Activated T-helper 2 cell treated with anti-CD3 and anti-CD28 coated beads, Interferon-gamma antibody, Interleukin-2, Interleukin-4, amounts not matched to agents 10 μg/mL and 5 μg/mL and 100 μg/mL, durations not matched to agents 14 hours and 24 hours and 36 hours (primary cell): ENCODE measurements at places on chromosomes 2 and 18.

DNA sequence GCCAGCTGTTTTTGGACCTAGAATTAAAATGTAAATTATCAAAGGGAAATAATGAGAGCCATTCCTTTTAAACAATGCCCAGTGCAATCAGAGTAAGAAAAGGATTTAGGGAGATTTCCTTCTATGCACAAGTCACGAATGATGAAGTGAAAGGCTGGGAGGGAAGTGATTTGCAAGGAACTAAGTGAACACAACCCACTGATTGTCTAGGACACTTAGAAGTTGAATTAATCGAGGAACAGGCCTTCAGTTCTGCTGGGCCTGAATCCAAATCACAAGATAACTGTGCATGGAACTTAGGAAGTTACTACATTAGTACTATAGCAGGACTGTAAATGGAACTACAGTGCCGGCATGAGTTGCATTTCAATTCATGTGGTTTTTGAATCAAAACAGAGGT is 17.7 kb downstream of the MAP2 start:
- H3K36me3 ChIP-seq, result no peaks in the 10 kb centered on the region
- no peak overlapping the region for H3K27ac ChIP-seq
- H3K4me3 ChIP-seq, result no peak overlapping the region
- H3K27me3 ChIP-seq, result no peaks in the 10 kb centered on the region

- peaks cover 35% of the 10 kb centered on the region for H3K27me3 ChIP-seq
- H3K27ac ChIP-seq, result no peak overlapping the region
- H3K36me3 ChIP-seq, result no peaks in the 10 kb centered on the region
- H3K4me3 ChIP-seq, result peak overlapping the region; percentile 63
- H3K4me1 ChIP-seq, result peaks cover 4% of the 10 kb centered on the region
Measured at GRCh38 chr2:190179754-190180312, 117.3 kb upstream of the MSTN start.

GRCh38 chr2:49753344-49753985 is 599.1 kb upstream of the FSHR start:
- H3K27me3 ChIP-seq, result no peaks in the 10 kb centered on the region
- no peak overlapping the region for H3K4me3 ChIP-seq

GRCh38 chr2:36792951-36793350 is 96.4 kb downstream of the VIT start:
- H3K36me3 ChIP-seq, result no peaks in the 10 kb centered on the region
- no peak overlapping the region for H3K4me3 ChIP-seq
- peaks cover 16% of the 10 kb centered on the region for H3K27me3 ChIP-seq
- peaks cover 8% of the 10 kb centered on the region for H3K4me1 ChIP-seq

GRCh38 chr2:217642944-217643343 is 359.9 kb downstream of the TNS1 start:
- H3K4me1 ChIP-seq, result no peaks in the 10 kb centered on the region
- H3K27me3 ChIP-seq, result no peaks in the 10 kb centered on the region
- no peak overlapping the region for H3K4me3 ChIP-seq

GRCh38 chr2:217001740-217002139 is 141.9 kb upstream of the TNP1 start:
- H3K27me3 ChIP-seq, result peaks cover 14% of the 10 kb centered on the region
- H3K4me3 ChIP-seq, result no peak overlapping the region
- no peak for DNase-seq
- H3K36me3 ChIP-seq, result no peaks in the 10 kb centered on the region
- no peak overlapping the region for H3K27ac ChIP-seq

DNA sequence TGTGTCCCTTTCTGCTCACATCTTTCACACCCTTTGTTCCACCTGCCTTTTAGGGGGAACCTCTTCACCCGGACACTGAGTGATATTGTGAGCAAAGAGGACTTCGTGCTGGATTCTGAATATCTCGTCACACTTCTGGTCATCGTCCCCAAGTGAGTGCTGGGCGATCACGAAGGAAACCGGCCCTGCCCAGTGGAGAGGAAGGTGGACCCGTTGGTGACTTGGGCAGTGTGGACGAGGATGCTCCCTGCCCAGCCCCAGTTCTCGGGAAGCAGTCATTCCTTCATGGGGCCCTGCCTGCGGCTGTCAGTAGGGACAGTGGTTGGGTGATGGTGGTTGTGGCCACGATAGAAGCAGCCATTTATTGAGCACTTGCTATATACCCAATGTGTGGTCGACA is 40.8 kb downstream of the PDIA6 start:
- no peak overlapping the region for H3K27ac ChIP-seq
- no peaks in the 10 kb centered on the region for H3K27me3 ChIP-seq
- DNase-seq, result no peak
- H3K4me1 ChIP-seq, result no peaks in the 10 kb centered on the region
- no peaks in the 10 kb centered on the region for H3K36me3 ChIP-seq
- no peak overlapping the region for H3K4me3 ChIP-seq

GRCh38 chr2:221501210-221501882 is 70.8 kb downstream of the EPHA4 start:
- no peak for DNase-seq
- no peak overlapping the region for H3K27ac ChIP-seq

GRCh38 chr2:112322919-112323318 is 47.5 kb downstream of the ZC3H6 start:
- peaks cover 22% of the 10 kb centered on the region for H3K36me3 ChIP-seq
- H3K27me3 ChIP-seq, result no peaks in the 10 kb centered on the region
- no peak for DNase-seq
- H3K27ac ChIP-seq, result no peak overlapping the region
- H3K4me1 ChIP-seq, result no peaks in the 10 kb centered on the region

GRCh38 chr2:98343285-98343684 is 3.0 kb upstream of the CNGA3 start:
- DNase-seq, result no peak
- H3K27ac ChIP-seq, result no peak overlapping the region
- peaks cover 3% of the 10 kb centered on the region for H3K4me1 ChIP-seq
- no peaks in the 10 kb centered on the region for H3K36me3 ChIP-seq
- H3K4me3 ChIP-seq, result no peak overlapping the region

GRCh38 chr2:20231598-20232026 is 6.7 kb upstream of the SDC1 start:
- H3K4me3 ChIP-seq, result no peak overlapping the region
- no peaks in the 10 kb centered on the region for H3K36me3 ChIP-seq
- H3K4me1 ChIP-seq, result no peaks in the 10 kb centered on the region
- H3K27ac ChIP-seq, result no peak overlapping the region

DNA sequence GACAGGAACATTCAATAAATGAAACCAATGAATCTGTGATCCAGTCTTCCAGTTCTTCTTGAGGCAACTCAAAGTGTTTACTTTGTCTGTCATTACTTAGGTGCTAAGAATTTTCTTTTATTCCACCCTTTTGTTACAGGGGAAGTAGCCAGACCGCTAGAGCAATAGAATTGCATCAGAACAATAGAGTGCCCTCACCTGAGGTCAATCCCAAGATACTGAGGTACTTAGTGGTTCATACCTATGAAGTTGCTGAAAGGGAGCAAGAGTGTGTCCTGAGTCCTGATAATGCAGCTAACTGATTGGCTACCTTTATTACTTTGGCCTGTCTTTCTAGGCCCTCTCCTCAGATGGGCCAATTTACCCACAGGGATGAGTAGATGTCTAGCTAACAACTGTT is 359.4 kb upstream of the KCNH7 start:
- no peak overlapping the region for H3K4me3 ChIP-seq
- no peaks in the 10 kb centered on the region for H3K4me1 ChIP-seq
- no peaks in the 10 kb centered on the region for H3K36me3 ChIP-seq

DNA sequence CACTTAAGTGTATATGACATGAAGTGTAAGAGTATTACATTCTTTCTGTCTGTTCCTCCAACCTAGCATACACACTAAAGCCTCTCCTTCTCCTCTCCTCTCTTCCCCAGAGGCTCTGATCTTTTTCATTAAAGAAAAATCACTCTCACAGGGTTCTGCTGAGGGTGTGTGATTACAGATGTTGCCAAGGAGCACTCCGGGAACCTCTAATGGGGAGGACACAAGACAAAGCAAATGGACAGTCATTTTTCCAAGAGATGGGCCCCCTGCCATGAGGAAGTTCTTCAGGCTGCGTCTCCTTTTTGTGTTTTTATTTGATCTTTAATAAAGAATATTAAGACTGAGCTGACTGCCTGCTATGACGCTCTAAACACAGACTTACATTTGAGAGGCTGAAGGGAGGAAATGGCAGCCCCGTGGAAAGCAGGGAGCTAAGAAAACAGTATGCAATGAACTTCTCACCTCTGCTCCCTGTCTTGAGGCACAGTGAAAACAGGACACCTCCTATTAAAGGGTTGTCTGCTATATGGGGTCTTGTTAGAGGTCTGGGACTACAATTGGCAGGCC is 578.1 kb downstream of the PIK3C3 start:
- no peak overlapping the region for H3K27ac ChIP-seq
- H3K36me3 ChIP-seq, result no peaks in the 10 kb centered on the region
- H3K4me3 ChIP-seq, result no peak overlapping the region
- no peaks in the 10 kb centered on the region for H3K27me3 ChIP-seq
- no peaks in the 10 kb centered on the region for H3K4me1 ChIP-seq

- no peaks in the 10 kb centered on the region for H3K36me3 ChIP-seq
- peaks cover 4% of the 10 kb centered on the region for H3K27me3 ChIP-seq
- no peak for DNase-seq
- H3K4me1 ChIP-seq, result no peaks in the 10 kb centered on the region
- no peak overlapping the region for H3K4me3 ChIP-seq
Measured at GRCh38 chr2:241901018-241901380, 31.5 kb downstream of the RTP5 start.

DNA sequence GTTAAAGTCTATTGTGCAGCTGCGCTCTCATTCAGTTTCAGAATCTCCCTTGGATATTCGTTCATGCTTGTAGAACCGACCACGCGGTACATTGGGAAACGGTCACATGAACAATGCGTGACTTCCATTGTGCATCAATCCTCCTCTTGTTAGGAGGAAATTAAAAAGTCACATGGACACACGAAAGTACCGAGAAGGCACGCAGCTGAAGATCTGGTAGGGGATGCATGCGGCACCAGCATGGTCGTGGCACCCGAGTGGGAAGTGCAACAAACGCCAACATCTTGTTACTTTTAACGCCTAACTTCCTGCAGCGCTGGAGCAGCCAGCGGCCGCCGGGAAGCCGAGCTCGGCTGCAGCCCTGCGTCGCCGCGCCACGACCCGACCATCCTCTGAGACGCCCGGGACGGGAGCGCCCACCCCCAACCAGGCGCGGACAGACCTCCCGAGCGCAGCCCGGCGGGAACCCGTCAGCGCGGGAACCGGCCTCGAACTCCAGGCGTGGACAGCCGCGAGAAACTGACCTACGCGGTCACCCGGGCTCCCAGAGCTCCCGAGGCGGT is 412 bp downstream of the OSBPL1A start:
- DNase-seq, result no peak
- H3K27me3 ChIP-seq, result peaks cover 57% of the 10 kb centered on the region
- H3K4me1 ChIP-seq, result peaks cover 20% of the 10 kb centered on the region
- H3K4me3 ChIP-seq, result peak overlapping the region; percentile 67

- H3K4me1 ChIP-seq, result no peaks in the 10 kb centered on the region
- no peaks in the 10 kb centered on the region for H3K27me3 ChIP-seq
- no peak overlapping the region for H3K4me3 ChIP-seq
- H3K27ac ChIP-seq, result no peak overlapping the region
Measured at GRCh38 chr2:26631401-26632170, 9.6 kb downstream of the CIB4 start.

DNA sequence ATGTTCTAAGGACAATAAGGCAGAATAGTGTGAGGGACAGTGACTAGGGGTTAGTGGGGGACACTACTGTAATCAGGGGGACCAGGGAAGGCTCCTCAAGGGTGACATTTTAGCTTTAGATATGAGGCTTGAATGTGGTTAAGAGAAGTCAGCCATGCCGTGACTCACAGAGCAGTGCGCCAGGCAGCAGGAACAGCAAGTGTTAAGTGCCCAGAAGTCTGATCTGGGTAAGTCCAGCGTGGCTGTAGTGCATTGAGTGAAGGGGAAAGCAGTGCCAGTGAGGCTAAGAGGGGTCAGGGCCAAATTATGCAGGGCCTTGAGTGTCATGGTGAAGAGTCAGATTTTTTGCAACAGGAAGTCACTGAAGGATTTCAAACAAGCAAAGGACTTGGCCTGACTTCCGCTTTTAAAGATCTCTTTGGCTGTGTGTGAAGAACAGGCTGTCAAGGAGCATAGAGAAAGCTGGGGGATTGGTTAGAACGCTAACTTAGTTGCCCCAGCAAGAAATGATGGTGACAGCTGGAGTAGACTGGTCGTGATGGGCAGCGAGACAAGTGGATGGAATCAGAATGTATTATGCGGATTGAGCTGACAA is 151.5 kb downstream of the MSH2 start:
- H3K36me3 ChIP-seq, result no peaks in the 10 kb centered on the region
- H3K4me1 ChIP-seq, result no peaks in the 10 kb centered on the region
- no peak for DNase-seq
- H3K27me3 ChIP-seq, result no peaks in the 10 kb centered on the region
- H3K27ac ChIP-seq, result no peak overlapping the region

GRCh38 chr2:212831671-212832199 is 293.1 kb upstream of the ERBB4 start:
- no peak for DNase-seq
- H3K36me3 ChIP-seq, result no peaks in the 10 kb centered on the region
- peaks cover 4% of the 10 kb centered on the region for H3K27me3 ChIP-seq

DNA sequence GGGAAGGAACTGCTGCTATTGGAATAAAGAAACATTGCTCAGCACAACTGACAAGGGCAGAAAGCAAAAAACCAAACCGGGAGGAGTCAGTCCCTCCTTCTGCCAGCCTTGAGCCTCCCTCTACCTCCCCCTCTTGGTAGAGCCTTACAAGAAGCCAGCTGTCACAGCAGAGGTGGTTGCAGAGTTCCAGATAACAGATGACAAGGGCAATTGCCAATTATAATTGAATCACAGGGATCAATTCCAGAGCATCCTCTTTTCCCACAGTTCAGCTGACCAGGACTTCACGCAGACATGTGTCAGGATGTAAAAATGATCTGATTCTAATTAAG is 548.2 kb upstream of the LRRTM1 start:
- DNase-seq, result no peak
- H3K4me3 ChIP-seq, result no peak overlapping the region
- no peaks in the 10 kb centered on the region for H3K27me3 ChIP-seq
- no peak overlapping the region for H3K27ac ChIP-seq

GRCh38 chr2:56715683-56716082 is 531.9 kb downstream of the CCDC85A start:
- no peak overlapping the region for H3K27ac ChIP-seq
- H3K4me1 ChIP-seq, result no peaks in the 10 kb centered on the region
- H3K27me3 ChIP-seq, result no peaks in the 10 kb centered on the region
- H3K4me3 ChIP-seq, result no peak overlapping the region
- no peak for DNase-seq
- no peaks in the 10 kb centered on the region for H3K36me3 ChIP-seq

DNA sequence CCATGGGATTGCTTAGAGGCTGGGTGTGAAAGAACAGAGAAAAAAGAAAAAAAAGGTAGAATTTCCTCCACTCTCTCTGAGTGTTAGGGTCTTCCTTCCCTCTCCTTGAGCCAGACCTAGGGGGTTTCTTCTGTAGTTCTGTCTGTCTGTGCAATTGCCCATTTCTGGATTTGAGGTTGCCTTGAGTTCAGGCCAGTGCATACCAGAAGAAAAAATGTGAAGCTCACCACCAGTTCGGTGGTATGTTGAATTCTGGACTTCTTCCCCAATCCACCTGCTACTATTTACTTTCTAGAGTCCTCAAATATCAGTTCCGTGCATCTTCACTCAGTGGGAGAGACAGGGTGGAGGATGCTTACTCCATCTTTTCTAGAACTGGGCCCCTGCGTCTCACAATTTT is 15.3 kb upstream of the SELENOI start:
- no peak for DNase-seq
- H3K36me3 ChIP-seq, result no peaks in the 10 kb centered on the region

GRCh38 chr2:36562973-36563532 is 34.9 kb downstream of the FEZ2 start:
- H3K4me3 ChIP-seq, result no peak overlapping the region
- DNase-seq, result no peak
- peaks cover 32% of the 10 kb centered on the region for H3K36me3 ChIP-seq

- H3K4me3 ChIP-seq, result no peak overlapping the region
- no peak for DNase-seq
- no peaks in the 10 kb centered on the region for H3K27me3 ChIP-seq
- H3K36me3 ChIP-seq, result no peaks in the 10 kb centered on the region
- H3K4me1 ChIP-seq, result no peaks in the 10 kb centered on the region
- no peak overlapping the region for H3K27ac ChIP-seq
Measured at GRCh38 chr2:221693365-221693764, 121.3 kb upstream of the EPHA4 start.
